SK-N-MC (cell line): ENCODE measurements at places on chromosomes 6 and 20.
A peak's percentile ranks its signal among the peaks of the same experiment; 100 is the strongest.

DNA sequence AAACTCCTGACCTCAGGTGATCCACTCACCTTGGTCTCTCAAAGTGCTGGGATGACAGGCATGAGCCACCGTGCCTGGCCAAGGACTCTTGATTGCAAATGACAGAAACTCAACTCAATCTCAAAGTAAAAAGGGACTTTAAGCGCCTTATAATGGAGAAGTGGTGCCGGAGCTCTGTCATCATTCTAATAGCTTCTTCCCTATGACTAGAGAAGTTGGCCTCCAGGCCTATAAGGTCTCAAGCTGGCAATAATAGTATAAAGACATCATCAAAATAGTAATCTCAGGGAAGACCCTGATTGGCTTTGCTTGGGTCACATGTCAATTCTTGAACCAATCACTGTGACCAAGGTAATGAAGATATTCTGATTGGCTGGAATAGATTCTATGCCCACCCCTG is 8.5 kb upstream of the KIAA1755 start:
- no peak for DNase-seq

GRCh38 chr6:68758559-68758958 is 123.5 kb downstream of the ADGRB3 start:
- no peak for DNase-seq

DNA sequence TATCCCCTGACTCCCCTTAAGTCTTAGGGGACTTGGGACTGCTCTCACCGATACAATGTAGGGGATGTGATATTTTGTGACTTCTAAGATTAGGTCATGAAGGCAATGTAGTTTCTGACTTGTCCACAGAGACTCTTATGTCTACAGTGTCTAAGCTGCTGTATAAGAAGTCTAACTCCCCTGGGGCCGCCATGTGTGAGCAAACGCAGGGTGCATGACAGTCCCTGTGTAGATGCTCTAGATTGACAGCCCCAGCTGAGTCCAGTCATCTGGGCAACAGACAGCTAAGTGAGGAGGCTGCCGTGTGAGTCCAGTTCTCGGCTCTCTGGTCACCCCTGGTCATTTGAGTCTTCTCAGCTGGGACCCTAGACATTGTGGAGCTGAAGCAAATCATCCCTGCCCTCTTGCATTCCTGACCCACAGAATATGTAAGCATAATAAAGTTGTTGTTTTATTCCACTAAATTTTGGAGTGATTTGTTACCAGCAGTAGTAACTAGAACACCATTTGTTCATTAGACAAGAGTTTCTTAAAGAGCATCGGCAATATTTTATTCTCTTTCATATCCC is 743.3 kb upstream of the CHD6 start:
- no peak for DNase-seq

DNA sequence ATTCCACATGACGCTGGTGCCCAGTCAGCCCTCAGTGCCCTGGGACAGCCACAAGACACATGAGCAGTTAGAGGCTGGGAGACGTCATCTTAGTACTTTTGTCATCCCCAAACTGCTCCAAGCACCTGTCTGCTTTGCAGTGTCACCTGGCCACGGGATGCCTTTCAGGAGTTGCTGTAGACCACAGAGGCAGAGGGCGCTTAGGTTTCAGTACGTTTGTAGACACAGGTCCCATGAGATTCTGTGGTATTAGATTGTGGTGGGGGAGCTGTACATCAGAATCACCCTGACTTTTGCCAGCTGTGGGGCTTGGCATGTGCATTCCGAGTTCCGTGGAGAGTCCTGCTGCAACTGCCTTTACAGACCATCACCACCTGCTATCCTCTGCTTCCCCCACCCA is 16.7 kb downstream of the MAVS start:
- no peak for DNase-seq

DNA sequence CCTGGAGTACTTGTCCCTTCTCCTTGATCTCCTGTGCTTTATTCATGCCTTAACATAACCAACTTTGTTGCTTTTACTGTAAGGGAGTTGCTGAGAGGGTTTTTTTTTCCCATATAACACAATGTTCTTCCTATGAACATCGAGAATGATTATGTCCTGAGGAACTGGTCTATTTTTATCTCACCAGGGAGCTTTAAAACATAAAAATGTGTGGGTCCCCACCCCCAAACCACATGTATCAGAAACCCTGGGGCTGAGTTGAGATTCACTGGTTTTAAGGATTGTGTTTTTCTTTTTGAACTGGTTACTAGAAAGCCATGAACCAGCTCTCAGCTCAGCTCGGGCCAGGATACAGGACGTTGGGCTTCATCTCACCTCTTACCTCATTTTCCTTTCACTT is 118.5 kb upstream of the JAG1 start:
- DNase-seq = no peak

- DNase-seq = no peak
These were observed 485.8 kb upstream of the SOX4 start for GRCh38 chr6:21107796-21108195.

DNA sequence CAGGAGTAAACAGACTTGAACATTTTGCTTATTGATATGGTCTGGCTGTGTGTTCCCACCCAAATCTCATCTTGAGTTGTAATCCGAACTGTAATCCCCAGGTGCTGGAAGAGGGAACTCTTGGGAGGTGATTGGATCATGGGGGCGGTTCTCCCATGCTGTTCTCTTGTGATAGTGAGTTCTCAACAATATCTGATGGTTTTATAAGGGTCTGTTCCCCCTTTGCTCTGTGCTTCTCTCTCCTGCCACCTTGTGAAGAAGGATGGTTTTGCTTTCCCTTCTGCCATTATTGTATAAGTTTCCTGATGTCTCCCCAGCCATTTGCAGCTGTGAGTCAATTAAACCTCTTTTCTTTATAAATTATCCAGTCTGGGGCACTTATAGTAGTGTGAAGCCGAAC is 40.0 kb downstream of the MYLIP start:
- peak; percentile 45 for DNase-seq

DNA sequence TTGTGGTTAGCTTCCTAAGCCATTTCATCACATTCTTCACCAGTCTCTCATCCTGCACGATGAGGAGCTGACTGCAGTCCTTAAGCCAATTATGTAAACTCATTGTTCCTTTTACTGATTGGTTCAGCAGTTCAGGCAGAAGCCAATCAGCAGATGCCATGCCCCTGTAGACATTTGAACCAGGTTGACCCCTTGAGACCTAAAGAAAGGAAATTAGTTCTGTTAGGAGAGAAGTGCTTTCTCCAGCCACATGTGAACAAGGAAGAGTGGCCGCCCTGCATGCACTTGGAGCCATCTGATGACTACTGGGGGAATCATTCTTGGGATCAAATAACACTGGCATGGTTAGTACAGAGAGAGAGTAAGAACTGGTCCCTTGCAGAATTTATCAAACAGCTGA is 535.2 kb upstream of the ID4 start:
- no peak for DNase-seq

- DNase-seq = no peak
These were observed 32.1 kb upstream of the NR2E1 start for GRCh38 chr6:108133594-108134179.

- DNase-seq = no peak
These were observed 130.9 kb downstream of the CARMIL1 start for GRCh38 chr6:25410102-25410501.

- DNase-seq = no peak
These were observed 25.0 kb downstream of the ERMARD start for GRCh38 chr6:169776379-169776778.

GRCh38 chr20:62246872-62247652 is 8.7 kb downstream of the OSBPL2 start:
- no peak for DNase-seq

GRCh38 chr6:8065519-8065911 is 1.3 kb upstream of the BLOC1S5 start:
- DNase-seq = no peak

DNA sequence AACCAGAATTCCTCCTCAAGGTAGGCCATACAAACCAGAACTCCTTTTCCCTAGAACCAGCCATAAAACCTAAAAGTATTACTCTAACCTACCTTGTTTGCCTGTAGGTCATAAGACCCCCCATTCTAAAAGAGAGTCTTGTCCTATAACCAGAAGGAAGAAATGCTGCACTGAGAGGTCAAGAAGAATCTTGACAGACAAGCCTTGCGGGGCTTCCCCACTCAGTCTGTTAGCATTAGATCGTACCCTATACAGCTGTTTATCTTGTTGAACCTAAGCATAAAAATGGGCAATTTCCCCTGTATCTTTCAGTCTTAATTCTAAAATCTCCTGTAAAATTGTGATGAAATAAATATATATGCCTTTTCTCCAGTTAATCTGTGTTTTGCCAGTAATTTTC is 52.3 kb upstream of the HFE start:
- DNase-seq = no peak

DNA sequence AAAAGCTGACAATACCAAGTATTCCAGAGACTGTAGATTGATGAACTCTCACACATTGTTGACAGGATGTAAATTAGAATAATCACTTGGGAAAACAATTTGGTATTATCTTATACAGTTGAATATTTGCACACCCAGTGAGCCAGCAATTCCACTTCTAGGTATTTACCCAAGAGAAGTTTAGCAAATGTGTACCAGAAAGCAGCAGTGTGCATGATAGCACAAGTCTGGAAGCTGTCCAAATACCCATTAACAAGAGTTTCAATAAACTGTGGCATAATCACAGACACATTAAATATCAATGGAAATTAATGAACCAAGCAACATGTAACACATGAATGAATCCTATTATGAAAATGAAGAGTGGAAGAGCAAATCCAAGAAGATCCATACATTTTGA is 233.6 kb downstream of the TPBG start:
- DNase-seq = peak; percentile 67
